ENCODE measurements at places on chromosomes 12 and 14.

- DNase-seq: no peak
Measured at GRCh38 chr14:65986041-65986440, 500.1 kb upstream of the CCDC196 start.

- DNase-seq: no peak
Measured at GRCh38 chr12:62763312-62763711, 171.6 kb downstream of the PPM1H start.

- DNase-seq: no peak
Measured at GRCh38 chr14:86987966-86988365, 1005.0 kb downstream of the GALC start.

GRCh38 chr12:24469089-24469488 lies 479.8 kb downstream of the BCAT1 start:
- no peak for DNase-seq

- no peak for DNase-seq
Measured at GRCh38 chr14:74619672-74620131, 7.7 kb upstream of the LTBP2 start.

GRCh38 chr12:128675576-128675975 lies 148.2 kb downstream of the SLC15A4 start:
- DNase-seq: no peak

DNA sequence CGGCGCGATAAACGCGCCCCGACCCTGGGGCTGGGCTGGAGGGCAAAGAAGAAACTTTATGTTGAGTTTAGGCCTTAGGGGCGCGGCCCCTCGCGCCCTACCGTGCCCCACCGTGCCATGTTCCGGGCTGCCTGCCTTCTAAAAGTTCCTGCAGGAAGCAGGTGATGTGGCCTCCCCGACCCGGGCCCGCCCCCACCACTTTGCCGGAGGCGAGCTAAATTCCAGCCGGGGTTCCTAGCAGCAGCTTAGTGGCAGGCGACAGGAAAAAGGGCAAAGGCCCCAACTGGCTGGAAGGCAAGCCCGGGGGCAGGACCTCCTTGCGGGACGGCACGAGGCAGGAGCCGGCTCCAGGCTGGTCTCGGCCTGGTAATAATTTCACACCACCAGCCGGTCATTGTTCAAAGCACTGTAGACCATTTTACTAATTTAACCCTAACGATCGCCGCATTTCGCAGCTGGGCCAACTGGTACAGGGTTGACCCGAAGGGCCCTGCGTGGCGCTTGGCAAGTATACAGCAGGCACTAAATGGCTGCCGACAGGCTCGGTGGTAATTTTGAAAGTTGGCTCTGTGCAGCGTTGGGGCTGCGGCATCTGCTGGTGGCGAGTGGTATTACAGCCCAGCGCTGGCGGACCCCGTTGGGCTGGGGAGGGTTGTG lies 895 bp upstream of the CCDC88C start:
- DNase-seq: no peak

- no peak for DNase-seq
Measured at GRCh38 chr12:101769865-101770264, 30.6 kb upstream of the SYCP3 start.

DNA sequence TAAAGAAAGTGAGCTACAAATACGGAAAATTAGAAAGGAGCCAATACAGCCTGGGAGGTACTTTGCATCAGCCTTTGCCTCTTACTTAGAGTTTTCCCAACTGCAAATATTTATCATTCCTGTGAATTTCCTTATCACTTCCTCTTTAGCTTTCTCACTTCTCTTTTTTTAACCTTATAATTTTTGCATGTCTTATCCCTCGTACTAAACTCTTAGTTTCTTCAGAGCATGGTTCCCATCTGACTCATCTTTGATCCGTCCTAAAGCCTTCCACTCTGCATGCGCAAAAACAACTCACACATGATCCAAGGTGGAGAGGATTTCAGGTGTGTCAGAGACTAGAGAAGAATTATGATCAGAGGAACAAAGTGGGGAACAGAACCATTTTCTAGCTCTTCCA lies 9.6 kb upstream of the SNAPC1 start:
- DNase-seq: no peak

DNA sequence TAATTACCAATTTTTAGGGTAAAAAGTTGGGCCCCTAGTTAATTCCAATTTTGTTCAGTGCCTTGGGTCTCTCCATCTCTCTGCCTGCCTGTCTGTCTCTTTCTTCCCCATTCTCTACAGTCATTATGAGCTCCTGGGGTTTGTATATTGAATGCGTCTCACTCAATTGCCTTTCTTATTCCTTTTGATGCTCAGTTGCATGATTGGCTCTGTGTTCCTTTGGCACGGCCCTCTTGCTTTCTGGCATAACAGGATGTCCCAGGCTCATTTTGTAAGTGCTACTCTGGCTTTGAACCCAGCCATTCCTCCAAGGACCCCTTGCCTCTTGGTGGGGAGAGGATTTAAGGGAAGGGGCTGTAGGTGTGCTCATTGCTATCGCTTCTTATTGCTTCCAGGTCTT lies 35.6 kb downstream of the ZNF664 start:
- DNase-seq: no peak

GRCh38 chr12:29131539-29131938 lies 17.5 kb upstream of the FAR2 start:
- no peak for DNase-seq

Measured in iPS DF 19.7 (cell line).